ENCODE measurements at places on chromosomes 4 and X. TPM values are rescaled to one million over a fixed set of nuclear protein-coding genes. Genes with fewer than 3 reads are reported as not detected.

CHRNA9 gene
- 0.11 TPM for total RNA-seq

SHROOM2 gene
- total RNA-seq, result not detected

MAGEB2 gene
- not detected for total RNA-seq

DCLK2 gene
- total RNA-seq, result not detected

PPP4R3C gene
- total RNA-seq, result not detected

LONRF3 gene
- total RNA-seq, result 1.7 TPM

ASB12 gene
- total RNA-seq, result 0.27 TPM

NALF2 gene
- 0.18 TPM for total RNA-seq

CD99 gene
- 121 TPM for total RNA-seq

KLHL4 gene
- not detected for total RNA-seq

COX7B gene
- total RNA-seq, result 302 TPM

DUX4 gene
- not detected for total RNA-seq

ZGRF1 gene
- 47.3 TPM for total RNA-seq

CNGA2 gene
- not detected for total RNA-seq

ZNF157 gene
- total RNA-seq, result 1.0 TPM

GRIA3 gene
- not detected for total RNA-seq

FGFR3 gene
- total RNA-seq, result 0.07 TPM

SSX2B gene
- not detected for total RNA-seq

ELOVL6 gene
- 7.7 TPM for total RNA-seq

KDR gene
- not detected for total RNA-seq

FAM184B gene
- not detected for total RNA-seq

L1CAM gene
- total RNA-seq, result 2.2 TPM

GPR143 gene
- total RNA-seq, result not detected

SPANXA1 gene
- not detected for total RNA-seq

MAGEA2B gene
- not detected for total RNA-seq

PRDM5 gene
- total RNA-seq, result 0.52 TPM

SPINK2 gene
- total RNA-seq, result not detected

RPA4 gene
- total RNA-seq, result 0.38 TPM

FHDC1 gene
- 0.05 TPM for total RNA-seq

ZNF732 gene
- not detected for total RNA-seq

CXCL1 gene
- total RNA-seq, result not detected

PHOX2B gene
- total RNA-seq, result not detected

ZCCHC18 gene
- total RNA-seq, result 1.5 TPM

SCD5 gene
- total RNA-seq, result 2.2 TPM

TMEM185A gene
- total RNA-seq, result 13.2 TPM

JAKMIP1 gene
- 5.6 TPM for total RNA-seq

MAGEA10 gene
- not detected for total RNA-seq

DCAF12L1 gene
- not detected for total RNA-seq

SOD3 gene
- not detected for total RNA-seq

CCDC120 gene
- 3.7 TPM for total RNA-seq

RASSF6 gene
- total RNA-seq, result not detected

SLC9B1 gene
- total RNA-seq, result 2.4 TPM

PAGE3 gene
- not detected for total RNA-seq

CSN1S1 gene
- total RNA-seq, result not detected

CENPVL2 gene
- not detected for total RNA-seq

PSAPL1 gene
- not detected for total RNA-seq

PDGFRA gene
- not detected for total RNA-seq

CHRDL1 gene
- not detected for total RNA-seq

LRAT gene
- not detected for total RNA-seq

IRS4 gene
- not detected for total RNA-seq

MYL5 gene
- 17.8 TPM for total RNA-seq

MAGEA4 gene
- total RNA-seq, result not detected

FRMPD3 gene
- total RNA-seq, result not detected

RS1 gene
- not detected for total RNA-seq

ZNF630 gene
- total RNA-seq, result 1.7 TPM

USP17L20 gene
- total RNA-seq, result not detected

C1QTNF7 gene
- not detected for total RNA-seq

ATP1B4 gene
- not detected for total RNA-seq
